ENCODE measurements at places on chromosomes 3 and 15. TPM values are rescaled to one million over a fixed set of nuclear protein-coding genes. Genes with fewer than 3 reads are reported as not detected.

Gene CA12
- total RNA-seq: 158 TPM

Gene DPPA2
- total RNA-seq: not detected

Gene PP2D1
- not detected for total RNA-seq

Gene LARP6
- 81.2 TPM for total RNA-seq

Gene DUOX2
- total RNA-seq: 0.02 TPM

Gene CCR5
- not detected for total RNA-seq

Gene PLCH1
- total RNA-seq: 1.1 TPM

Gene PAQR9
- total RNA-seq: 3.0 TPM

Gene CPNE4
- 5.0 TPM for total RNA-seq

Gene CP
- total RNA-seq: 3.4 TPM

Gene CCNB2
- 114 TPM for total RNA-seq

Gene THAP10
- total RNA-seq: 7.1 TPM

Gene KNG1
- not detected for total RNA-seq

Gene SCG5
- 2.1 TPM for total RNA-seq

Gene KLHL6
- total RNA-seq: not detected

Gene TAGLN3
- not detected for total RNA-seq

Gene COPS2
- 109 TPM for total RNA-seq

Gene ADGRG7
- total RNA-seq: not detected

Gene CCDC39
- not detected for total RNA-seq

Gene PODXL2
- 8.3 TPM for total RNA-seq

Gene CLK3
- 43.7 TPM for total RNA-seq

Gene POLQ
- total RNA-seq: 6.6 TPM

Gene TEX55
- 0.03 TPM for total RNA-seq

Gene C3orf22
- total RNA-seq: not detected

Gene NDN
- total RNA-seq: 0.08 TPM

Gene AHSG
- 0.11 TPM for total RNA-seq

Gene MYL3
- not detected for total RNA-seq

Gene GHSR
- total RNA-seq: not detected

Gene ZBBX
- not detected for total RNA-seq

Gene NR1I2
- not detected for total RNA-seq

Gene FRMD5
- total RNA-seq: 4.1 TPM

Gene GPR160
- total RNA-seq: 1.8 TPM

Gene ATP8B4
- 0.67 TPM for total RNA-seq

Gene AEN
- 79.7 TPM for total RNA-seq

Gene KCNH8
- not detected for total RNA-seq

Gene POPDC2
- total RNA-seq: 0.18 TPM

Gene TM6SF1
- 0.10 TPM for total RNA-seq

Gene CPNE9
- not detected for total RNA-seq

Gene ACKR4
- total RNA-seq: not detected

Gene ALDH1L1
- total RNA-seq: 0.64 TPM

Gene IGSF11
- 3.9 TPM for total RNA-seq

Gene BMF
- total RNA-seq: 1.6 TPM

Gene EXOSC7
- total RNA-seq: 47.1 TPM

Gene CADM2
- total RNA-seq: 0.23 TPM

Gene GOLGA8M
- total RNA-seq: not detected

Measured in A549 treated with CpdA at 1 μM for 4 hours (cell line).